ENCODE measurements at places on chromosomes 1 and 21. TPM values are rescaled to one million over a fixed set of nuclear protein-coding genes. Genes with fewer than 3 reads are reported as not detected.

The CRB1 gene
- total RNA-seq: 0.26 TPM

The LCE1E gene
- total RNA-seq: not detected

The HTR6 gene
- not detected for total RNA-seq

The B3GALT5 gene
- total RNA-seq: not detected

The RHBG gene
- not detected for total RNA-seq

The BMP8A gene
- total RNA-seq: 0.18 TPM

The SRSF4 gene
- total RNA-seq: 112 TPM

The AMY1A gene
- total RNA-seq: not detected

The CA6 gene
- total RNA-seq: 1.4 TPM

The SZT2 gene
- 35.1 TPM for total RNA-seq

Data from CD8-positive, alpha-beta memory T cell (primary cell).